ENCODE measurements at places on chromosomes 12 and 14.

- DNase-seq = no peak
Measured at GRCh38 chr12:80032946-80033345, 66.4 kb upstream of the OTOGL start.

GRCh38 chr14:64968167-64968566 lies 4.0 kb downstream of the RAB15 start:
- DNase-seq = no peak

- DNase-seq = no peak
Measured at GRCh38 chr14:32823706-32824105, 115.0 kb upstream of the NPAS3 start.

DNA sequence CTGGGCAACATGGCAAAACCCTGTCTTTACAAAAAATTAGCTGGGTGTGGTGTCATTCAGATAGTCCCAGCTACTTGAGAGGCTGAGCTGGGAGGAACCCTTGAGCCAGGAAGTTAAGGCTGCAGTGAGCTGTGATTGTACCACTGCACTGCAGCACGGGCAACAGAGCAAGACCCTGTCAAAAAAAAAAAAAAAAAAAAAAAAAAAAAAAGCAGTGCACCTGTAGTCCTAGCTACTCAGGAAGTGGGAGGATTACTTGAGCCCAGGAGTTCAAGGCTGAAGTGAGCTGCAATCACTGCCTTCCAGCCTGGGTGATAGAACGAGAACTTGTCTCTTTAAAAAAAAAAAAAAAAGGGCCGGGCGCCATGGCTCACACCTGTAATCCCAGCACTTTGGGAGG lies 5.6 kb downstream of the REM2 start:
- peak; percentile 25 for DNase-seq

GRCh38 chr12:108622421-108622820 lies 11.3 kb downstream of the SELPLG start:
- peak; percentile 27 for DNase-seq

GRCh38 chr14:52792097-52792415 lies 649 bp upstream of the GNPNAT1 start:
- DNase-seq = no peak

Measured in central memory CD4-positive, alpha-beta T cell (primary cell).